GM12878 (cell line): ENCODE measurements at places on chromosomes 6 and 20. TPM values are rescaled to one million over a fixed set of nuclear protein-coding genes. Genes with fewer than 3 reads are reported as not detected.

RNF217 gene
- 0.04 TPM in 1 of 2 replicates, not detected in the other for polyA plus RNA-seq

RAET1L gene
- polyA plus RNA-seq = not detected in 2 replicates

BTNL2 gene
- polyA plus RNA-seq = 0.10 TPM in 1 of 2 replicates, not detected in the other

TFAP2C gene
- polyA plus RNA-seq = not detected in 2 replicates

CDH26 gene
- polyA plus RNA-seq = not detected in 2 replicates

UFL1 gene
- 24.2 and 25.2 TPM in 2 replicates for polyA plus RNA-seq

HLA-DOB gene
- 27.4 and 31.3 TPM in 2 replicates for polyA plus RNA-seq

DNA sequence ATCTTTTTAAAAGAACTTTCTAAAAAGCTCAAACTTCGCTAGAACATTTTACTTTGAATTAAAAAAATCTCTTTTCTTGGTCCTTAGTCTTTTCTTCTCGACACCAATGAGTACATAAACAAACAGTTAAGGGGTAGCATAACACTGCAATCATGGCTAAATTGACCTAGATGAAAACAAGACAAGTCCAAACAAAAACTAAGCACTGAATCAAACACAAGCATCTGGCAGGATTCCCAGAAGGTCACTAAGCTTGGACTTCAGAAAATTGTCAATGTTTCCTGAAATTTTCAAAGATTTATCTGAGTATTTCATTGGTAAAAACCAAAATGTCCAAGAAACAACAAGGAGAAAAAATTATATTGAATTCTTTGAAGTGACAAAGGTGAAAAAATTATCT is 5.0 kb downstream of the COL21A1 start:
- no peak for DNase-seq

GRCh38 chr6:81944661-81945060 is 192.2 kb upstream of the TENT5A start:
- DNase-seq = no peak

- no peak for DNase-seq
Measured at GRCh38 chr6:112441607-112442006, 94.5 kb downstream of the RFPL4B start.

DNA sequence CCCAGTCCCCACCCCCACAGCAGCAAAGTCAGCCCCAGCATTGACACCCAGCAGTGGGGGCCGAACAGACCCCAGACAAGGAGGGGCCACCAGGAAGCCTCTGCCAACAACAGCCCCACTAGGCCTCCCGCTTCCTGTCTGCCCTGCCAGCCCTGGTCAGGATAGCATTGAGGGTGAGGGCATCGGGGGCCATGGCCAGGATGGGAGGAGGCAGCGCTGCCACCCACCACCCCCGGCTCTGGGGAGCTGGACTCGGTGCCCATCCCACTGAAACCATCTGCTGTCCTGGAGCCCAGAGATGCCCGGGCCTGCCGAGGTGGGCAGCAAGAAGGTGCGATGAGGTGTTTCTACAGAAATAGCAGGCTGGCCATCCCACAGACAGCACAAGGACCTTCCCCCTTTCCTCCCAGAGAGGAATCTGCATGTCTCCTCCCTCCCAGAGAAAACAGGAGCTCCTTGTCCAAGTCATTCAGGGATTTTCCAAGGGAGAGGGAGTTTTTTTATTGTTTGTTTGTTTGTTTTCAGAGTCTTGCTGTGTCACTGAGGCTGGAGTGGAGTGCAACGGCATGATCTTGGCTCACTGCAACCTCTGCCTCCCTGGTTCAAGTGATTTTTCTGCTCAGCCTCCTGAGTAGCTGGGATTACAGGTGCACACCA is 62.1 kb upstream of the BHLHE23 start:
- no peak for DNase-seq

DNA sequence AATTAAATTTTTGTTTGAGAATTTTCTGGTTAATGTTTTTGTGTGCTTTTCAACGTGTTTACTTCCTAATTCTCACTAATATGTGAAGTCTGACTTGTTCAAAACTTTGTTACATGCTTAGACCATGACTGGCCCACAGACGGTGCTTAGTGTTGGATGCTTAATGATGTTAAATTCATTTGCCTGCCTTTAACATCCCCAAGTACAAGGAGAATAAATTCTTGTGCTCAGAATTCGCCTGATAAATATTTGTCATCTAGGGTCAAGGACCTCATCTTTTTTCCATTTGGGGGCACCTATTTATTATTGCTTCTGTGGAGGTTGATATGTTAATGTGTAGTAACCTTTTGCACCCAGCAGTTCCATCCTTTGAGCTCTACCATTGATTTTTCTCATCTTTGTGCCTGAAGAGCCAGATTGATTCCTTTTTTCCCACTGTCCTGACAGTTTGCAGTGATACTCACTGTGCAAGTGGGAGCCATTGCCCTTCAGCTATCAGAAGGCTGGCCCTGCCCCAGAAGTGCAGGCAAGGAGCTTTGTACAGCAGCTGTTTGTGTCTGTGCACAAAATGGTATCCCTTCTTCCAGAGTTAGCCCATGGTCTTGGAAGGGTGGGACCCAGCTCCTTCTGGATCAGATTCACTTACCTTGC is 170.8 kb downstream of the PDE7B start:
- no peak for DNase-seq

DNA sequence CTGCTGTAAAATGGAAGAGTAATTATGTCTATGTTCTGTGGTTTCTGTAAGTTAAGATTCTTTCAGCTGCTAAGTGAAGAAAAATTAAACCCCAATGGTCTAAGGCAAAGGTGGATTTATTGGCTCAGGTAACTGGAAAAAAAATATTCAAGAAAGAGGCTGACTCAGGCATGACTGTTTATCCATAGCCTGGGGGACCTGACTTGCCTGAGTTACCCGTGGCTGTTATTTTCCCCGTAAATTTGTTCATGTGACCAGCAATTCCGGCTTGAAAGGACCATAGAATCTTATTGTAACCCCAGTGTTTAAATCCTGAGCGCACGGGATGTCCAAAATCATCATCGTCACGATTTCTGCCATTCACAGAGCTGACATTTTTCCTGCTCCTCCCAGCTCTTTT is 32.3 kb upstream of the SULF2 start:
- no peak for DNase-seq

GRCh38 chr20:6265204-6265904 is 142.5 kb upstream of the FERMT1 start:
- no peak for DNase-seq
